CD14-positive monocyte (primary cell): ENCODE measurements at places on chromosomes 3 and 15.
A peak's percentile ranks its signal among the peaks of the same experiment; 100 is the strongest.

GRCh38 chr3:57972531-57973111 is 35.6 kb upstream of the FLNB start:
- DNase-seq: no peak

- DNase-seq: no peak
Measured at GRCh38 chr3:170107941-170108340, 70.1 kb downstream of the GPR160 start.

DNA sequence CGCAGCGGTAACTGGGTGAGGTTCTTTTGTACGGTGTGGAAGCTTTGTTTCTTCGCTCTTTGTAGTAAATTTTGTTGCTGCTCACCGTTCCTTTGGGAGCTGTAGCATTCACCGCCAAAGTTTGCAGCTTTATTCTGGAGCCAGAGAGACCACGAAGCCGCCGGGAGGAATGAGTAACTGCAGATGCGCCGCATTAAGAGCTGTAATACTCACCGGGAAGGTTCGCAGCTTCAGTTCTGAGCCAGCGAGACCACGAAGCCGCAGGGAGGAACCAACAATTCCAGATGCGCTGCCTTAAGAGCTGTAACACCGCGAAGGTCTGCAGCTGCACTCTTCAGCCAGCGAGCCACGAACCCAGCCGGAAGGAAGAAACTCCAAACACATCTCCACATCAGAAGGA is 56.0 kb upstream of the DYNC1LI1 start:
- DNase-seq: no peak

DNA sequence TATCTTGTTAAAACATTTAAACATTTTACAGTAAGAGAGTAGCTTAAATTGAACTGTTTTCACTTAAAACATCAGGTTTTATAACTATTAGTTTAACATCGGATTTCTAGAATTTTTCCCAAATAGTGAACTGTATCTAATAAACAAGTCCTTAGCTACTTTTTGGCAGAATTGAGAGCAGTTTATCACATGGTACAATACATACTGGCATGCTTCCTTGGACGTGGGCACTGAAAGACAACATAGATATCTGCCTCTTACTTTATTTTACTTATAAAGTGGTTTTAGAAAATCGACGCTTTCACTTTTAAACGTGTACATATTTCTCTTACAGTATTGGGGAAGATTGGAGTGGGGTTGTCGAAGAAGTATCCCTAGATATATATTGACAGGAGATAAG is 52.8 kb downstream of the OPA1 start:
- DNase-seq: no peak

DNA sequence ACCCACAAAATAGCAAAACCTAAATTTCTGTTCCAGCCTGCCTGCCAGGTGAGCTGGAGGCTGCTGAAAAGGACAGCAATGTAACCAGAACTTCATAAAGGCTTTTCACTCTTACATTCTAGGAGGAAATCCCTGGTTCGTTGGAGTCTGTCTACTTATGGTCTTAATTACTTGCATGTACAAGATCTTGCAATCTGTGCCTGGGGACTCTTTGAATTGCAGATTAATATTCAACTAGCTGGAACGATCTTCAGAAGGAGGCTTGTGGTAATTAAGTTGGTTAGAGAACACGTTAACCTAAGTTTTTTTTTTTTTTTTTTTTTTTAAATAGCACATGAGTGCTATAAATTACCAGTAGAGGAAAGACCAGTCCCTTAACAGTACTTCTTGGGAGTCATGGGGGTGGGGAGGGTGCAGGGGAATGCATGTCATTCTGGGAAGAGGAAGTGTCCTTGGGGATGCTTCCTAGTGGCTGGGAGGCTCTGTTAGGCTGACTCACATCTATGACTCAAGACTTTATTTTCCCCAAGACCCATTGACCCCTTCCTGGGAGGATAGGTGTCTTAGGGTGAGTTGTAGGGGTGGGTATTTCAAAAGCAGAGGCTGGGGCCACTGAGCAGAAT is 139.8 kb downstream of the RAB11A start:
- peak; percentile 65 for DNase-seq
